Stromal cell of bone marrow (primary cell): ENCODE measurements at places on chromosomes 3 and 15.

- DNase-seq = no peak
These were observed 108.9 kb upstream of the UBE2E1 start for GRCh38 chr3:23696842-23697241.

GRCh38 chr15:49088996-49089395, 42.8 kb upstream of the SECISBP2L start:
- no peak for DNase-seq

DNA sequence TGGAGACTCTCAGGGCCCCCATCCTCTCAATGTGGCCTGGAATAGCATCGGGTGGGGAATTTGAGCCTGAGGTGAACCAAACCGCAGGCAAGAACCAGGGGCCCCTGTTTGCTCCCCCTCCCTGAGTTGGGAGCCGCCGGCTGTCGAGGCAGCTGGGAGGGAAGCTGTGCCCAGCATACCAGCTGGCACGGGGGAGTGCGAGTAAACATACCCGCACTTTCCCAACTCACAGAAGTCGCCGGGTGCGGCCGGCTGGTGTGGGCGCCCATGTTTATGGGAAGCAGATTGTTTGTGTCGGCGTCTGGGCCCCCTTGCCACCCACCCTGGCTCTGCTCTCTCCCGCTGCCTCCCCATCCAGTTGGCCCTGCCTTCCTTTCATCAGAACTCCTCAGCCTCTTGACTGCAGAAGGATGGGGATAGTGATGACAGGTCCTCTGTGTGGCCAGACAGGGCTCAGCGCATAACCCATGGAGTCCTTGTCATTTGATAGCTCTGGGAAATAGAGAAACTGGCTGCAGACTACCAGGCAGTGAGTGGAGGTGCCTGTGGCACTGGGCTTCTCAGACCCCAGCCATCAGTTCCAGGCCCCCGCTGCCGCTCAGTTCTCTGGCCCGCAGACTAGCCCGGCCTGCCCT, 60.4 kb downstream of the CACNA2D2 start:
- no peak for DNase-seq

- no peak for DNase-seq
These were observed 150.8 kb downstream of the PDZRN3 start for GRCh38 chr3:73473898-73474416.

- peak; percentile 40 for DNase-seq
These were observed 18.3 kb downstream of the P2RY1 start for GRCh38 chr3:152853196-152853595.

DNA sequence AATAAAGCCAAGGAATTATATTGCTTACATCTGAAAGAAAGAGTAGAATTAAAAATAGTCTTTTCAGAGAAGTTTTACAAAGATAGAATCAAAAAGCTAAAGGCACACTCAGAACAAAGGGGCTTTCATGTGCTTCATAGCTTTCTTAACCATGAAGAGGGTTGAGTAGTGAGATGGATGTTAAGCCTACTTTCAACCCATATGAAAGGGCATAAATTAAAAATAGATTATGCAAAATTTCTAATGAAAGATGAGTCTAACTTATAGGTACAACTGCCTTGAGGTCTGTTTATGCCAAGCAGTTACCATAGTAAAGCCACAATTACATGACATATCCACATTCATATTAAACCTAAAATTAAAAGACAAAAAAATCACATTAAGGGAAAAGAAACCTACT, 223.3 kb upstream of the ARHGEF26 start:
- DNase-seq = no peak
